ENCODE measurements at places on chromosomes 16 and 17.

GRCh38 chr16:81003610-81004460 is 2.9 kb downstream of the CMC2 start:
- no peak for DNase-seq

DNA sequence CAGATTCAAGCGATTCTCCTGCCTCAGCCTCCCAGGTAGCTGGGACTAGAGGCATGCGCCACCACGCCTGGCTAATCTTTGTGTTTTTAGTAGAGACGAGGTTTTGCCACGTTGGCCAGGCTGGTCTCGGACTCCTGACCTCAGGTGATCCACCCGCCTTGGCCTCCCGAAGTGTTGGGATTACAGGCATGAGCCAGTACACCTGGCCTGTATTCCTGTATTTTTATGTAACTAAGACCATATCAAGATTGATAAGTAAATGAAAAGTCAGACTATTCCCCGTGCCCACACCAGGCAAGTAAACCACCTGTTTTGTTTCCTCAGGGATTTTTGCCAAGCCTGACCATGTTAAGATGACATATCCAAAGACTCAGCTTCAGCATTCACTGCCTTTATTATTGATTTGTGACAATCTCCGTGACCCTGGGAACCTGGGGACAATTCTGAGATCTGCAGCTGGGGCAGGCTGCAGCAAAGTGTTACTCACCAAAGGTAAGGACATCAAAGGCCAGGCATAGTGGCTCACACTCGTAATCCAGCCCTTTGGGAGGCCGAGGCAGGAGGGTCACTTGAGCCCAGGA is 5.6 kb downstream of the MRM3 start:
- no peak for DNase-seq

GRCh38 chr17:27990979-27991378 is 51.5 kb upstream of the NLK start:
- no peak for DNase-seq

- no peak for DNase-seq
These were observed 47.7 kb downstream of the CFDP1 start for GRCh38 chr16:75385507-75386152.
